ENCODE measurements at places on chromosomes 1 and 21.

DNA sequence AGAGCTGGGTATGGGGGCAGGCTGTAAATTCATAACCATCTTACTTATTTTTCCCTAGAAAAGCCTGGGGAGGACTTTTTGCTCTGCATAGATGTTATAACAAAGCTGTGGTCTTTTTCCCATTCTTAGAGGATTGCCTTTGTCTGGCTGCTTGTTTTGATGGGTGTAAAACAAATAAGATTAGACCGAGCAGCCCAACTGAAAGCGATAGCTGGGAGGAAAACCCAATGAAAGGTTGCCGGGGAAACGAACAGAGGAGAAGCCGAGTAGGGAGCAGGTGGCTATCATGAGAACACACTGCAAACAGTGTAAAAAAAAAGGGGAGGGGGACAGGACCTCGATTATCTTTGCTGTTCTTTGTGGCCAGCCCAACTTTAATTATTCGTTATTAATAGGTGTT, 1.9 kb downstream of the ELAVL4 start:
- DNase-seq: no peak

DNA sequence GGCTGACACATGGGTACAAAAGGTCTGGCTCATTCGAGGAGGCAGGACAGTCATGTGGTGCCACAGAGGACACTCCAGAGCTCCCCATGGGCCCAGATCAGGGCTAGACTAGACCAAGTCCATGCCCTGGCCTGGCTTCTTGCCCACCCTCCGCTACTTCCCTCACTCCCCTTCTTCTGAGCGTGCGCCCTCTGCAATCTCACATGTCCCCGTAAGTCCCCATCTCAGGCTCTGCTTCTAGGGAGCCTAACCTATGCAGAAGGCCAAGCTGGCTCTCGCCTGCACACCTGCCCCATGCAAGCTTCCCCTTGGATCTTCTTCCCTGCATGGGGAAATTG, 553.6 kb downstream of the PTPRU start:
- no peak for DNase-seq

DNA sequence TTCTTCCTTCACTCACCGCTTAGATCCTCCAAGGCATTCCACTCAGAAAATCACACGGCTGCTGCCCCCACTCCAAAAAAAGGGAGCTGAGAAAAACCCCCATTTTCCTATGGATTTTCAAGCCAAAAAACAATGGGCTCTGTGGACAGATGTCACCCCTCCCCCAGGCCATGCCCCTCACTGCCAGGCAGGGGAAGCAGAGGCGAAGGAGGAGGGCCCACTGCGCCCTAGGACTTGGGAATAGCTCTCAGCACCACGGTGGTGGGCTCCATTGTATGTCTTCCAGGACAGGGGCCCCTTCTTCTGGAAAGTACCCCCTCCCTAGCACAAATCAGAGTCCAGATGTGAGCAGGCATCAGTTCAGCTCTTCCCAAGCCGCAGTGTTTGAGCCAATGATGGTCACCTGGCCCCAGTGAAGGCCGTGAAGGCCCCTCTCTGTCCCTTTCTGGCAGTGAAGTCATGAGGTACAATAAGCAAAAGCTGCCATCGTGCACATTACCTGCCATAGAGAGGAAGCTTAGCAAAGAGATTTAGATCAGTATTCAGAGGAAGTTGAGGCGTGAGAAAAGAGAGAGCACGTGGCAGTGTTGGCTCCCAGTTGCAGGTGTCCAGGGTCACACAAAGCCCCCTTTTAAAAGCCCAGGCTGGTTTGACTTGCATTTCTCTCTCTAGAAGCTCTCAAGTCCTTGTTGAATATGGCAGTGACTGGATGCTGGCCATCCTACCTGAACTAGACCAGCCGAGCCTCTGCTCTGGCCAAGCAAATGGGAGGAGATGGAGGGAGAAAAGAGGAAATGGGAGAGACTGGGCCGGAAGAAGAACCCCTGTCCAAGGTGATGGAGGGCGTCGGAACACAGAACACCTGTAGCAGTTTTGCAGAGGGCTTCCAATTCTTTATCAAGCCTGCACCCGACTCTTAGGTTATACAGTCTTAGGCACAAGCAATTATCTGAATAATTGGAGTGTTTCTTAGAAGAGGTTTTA, 149.0 kb downstream of the TOMM20 start:
- no peak for DNase-seq

DNA sequence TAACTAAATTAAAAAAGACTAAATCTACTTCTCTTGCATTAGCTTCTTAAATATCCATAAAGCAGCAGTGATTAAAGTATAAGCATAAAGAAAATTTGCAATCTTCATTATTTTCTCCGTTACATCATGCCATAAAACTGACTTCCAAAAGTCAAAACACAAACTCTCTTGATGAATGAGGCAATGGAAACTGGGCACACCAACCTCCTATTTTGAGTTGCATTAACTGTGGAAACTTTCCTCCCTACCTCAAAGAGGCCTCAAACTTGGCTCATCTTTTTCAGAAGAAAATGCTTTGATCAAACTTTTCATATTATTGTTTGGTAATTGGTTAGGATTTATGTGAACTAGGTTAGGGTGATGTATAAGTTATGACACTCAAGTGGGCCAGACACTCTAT, 4.1 kb upstream of the BTG3 start:
- DNase-seq: no peak

DNA sequence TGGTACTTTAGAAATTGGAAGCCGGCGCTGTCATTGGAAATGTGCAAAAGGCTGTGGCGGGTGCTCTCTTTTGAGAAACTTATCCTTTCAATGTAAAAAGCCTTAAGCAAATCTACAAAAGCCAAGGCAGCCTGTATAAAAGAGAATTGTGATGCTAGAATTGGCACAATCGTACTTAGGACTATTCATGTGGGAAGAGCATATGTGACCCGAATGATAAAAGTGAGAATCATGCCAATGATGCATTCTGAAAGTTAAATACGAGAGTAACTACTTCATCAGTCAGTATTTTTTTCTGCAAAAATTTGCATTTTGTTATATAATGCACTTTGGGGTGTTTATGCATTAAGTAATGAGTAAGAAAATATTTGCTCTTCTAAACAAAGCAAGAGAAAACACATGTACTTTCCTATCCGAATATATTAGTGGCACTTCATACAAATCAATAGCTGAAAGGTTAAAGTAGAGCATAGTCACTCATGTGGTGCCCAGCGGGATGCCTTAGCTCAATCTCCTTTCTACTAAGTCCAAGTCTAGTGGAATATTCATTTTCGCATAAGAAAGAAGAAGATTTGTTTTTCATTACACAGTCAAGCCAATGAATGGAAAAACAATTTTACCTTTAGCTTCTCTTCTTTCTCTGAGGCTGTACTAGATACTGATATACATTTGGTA, 1256.6 kb upstream of the B3GALT2 start:
- DNase-seq: no peak

- DNase-seq: no peak
Measured at GRCh38 chr21:39016740-39017315, 166.4 kb downstream of the PSMG1 start.

GRCh38 chr1:1929639-1930545, 10.8 kb upstream of the TMEM52 start:
- DNase-seq: no peak

DNA sequence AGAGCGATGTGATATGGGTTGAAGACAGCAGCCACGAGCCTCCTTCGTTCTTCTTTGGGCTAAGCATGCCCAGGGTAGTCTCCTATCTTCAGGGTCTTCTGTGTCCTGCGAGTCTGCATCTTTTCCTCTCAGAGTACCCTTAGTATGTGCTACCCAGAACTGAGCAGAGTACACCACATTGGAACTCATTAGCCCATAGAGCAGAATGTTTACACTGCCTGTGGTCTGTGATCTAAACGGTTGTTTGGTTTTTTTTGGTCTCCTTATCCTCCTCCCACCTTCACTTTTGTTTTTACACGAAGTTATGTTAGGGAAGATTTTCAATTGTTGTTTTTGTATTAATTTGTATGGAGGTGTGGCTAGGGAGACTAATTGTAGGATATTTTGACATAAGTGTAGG, 126.4 kb downstream of the NEK7 start:
- no peak for DNase-seq

DNA sequence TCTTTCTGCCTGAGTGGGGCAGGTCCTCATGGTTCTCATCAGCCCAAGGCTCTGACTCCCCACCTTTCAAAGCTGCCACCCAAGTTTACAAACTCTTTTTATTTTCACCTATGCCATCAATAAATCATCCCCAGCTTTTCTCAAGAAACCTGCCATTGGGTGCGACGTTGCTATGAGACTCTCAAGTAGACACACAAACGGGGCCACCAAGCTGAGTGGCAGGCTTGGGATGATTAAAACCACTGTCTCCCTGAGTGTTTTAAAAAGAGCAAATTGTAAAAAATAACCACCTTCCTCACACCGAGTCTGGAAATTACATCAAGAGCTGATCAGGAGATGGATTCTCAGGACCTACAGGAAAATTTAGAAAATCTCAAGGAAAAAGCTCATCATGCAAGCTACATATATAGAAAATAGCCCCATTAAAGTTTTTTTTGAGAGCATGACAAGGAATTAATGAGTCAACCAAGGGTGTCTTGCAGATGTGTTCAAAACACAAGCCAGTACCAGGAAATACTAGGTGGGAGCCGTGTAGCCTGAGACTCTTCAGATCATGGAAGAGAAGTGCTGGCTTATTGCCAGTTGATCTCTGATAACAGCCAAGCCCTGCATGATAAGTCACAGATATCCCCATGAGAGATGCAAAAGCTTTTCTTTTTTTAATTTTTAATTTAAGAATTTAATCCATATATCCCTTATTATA, 158.4 kb upstream of the BACE2 start:
- no peak for DNase-seq

GRCh38 chr1:236159704-236160539, 17.6 kb downstream of the GPR137B start:
- DNase-seq: no peak

DNA sequence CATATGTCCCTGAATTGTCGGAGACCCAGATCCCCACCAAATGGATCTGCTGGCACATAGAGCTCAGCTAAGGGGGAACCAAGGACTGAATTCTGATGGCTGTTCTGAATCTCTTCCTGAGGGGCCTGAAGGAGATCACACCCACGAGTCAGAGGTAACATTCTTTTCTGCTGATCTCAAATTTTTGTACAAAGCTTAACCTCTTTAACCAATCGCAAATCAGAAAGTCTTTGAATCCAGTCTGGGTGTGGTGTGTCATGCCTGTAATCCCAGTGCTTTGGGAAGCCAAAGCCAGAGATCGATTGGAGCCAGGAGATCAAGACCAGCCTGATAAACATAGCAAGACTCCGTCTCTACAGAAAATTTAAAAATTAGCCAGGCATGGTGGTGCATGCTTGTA, 62.8 kb upstream of the PRRC2C start:
- DNase-seq: no peak

- DNase-seq: no peak
Measured at GRCh38 chr1:103273106-103273505, 164.8 kb upstream of the COL11A1 start.

DNA sequence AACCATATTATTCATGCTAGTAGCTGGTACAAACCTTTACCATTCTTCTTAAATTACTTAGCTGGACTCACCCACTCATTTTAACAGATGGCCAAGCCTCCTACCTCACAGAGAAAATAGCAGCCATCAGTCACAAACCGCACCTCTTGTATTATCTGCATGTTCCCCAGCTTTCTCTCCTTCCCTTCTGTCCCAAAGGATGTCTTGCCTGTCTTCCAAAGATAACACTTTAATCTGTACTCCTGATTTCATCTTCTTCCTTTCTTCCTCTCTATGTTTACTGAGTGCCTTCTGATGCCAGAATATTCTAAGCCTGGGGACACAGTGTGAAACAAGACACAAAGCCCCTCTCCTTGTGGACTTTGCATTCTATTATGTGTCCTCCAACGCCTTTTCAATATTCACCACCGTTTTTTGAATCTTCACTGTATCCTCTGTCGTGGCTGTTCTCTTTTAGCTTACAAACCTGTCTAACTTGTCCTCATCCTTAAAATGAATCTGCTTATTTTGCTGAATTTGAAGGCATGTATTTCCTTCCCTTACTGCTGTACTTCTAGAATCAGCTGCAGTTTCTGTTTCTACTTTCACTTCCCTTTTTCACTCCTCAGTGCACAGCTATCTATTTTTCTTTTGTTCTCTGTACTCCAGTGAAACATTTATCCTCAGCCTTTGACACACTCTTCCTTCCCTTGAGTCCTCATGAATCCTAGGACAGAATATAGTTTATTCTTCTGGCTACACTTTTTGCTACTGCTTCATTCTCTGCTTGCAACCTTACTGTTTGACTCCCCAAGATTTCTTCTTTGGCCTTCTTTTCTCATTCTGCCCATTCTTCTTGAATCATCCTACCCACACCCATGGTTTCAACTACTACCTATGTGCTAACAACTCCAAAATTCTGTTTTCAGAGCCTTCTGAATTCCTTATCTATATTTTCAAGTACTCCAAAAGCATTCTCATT, 216.9 kb upstream of the SAMSN1 start:
- DNase-seq: no peak

DNA sequence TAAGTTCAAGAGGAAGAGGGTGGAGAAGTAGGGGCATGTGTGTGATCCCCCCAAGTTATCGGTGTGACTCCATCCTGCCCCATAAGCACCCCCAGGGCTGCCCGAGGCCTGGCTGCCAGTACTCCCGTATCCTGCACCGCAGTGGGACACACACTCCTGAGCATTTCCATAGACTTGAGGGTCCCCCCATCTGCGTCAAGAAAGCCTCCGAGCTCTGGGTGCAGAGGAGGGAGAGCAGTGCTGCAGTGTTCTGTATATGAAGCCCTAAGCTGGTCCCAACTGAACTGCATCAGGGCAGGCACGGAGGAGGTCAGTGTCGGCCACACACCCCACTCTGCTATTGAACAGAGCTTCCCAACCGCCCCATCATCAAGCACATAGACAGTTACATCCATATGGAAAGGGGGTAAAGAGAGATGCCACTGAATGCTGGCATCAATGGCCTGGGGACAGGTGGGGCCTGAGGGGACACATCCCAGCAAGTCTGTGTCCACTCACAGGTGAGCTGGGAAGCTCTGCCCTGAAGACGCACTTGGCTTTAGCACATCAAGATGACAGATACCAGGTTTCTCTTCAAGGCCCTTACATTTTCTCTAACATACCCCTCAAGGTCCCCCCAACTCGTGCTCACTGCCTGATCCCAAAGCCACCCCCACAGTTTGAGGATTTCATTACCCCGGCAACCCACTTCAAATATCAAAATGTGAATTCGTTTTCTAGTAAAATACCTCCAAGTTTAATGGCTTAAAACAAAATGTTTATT, 64.3 kb downstream of the EVA1C start:
- no peak for DNase-seq

DNA sequence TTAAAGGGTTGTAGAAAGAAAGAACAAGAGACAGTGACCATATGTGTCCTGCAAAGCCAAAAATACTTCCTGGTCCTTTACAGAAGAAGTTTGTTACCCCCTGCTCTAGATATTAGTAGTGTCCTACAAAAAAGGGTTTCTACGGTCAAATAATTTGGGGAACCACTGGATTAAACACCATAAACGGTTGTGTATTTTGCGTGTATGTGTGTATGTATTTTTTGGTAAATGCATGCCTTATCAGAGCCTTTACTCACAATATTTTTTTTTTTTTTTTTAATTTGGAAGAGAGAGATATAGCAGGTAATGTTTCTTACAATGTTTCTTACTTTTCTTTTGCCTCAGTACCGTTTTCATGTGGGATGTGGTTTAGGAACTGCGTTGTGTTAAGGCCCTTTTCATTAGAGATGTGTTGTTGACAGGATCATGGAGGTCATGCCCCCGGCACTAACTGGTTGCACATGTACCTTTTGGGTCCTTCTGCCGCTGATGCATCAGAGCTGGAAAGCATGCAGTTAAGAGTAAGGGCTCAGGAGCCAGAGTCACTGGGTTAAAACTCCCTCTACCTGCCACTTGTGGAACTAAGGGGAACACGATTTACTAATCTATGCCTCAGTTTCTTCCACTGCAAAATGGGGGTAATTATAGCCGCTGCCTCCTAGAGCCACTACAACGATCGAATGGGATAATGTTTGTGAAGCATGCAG, 234.6 kb upstream of the KAZN start:
- DNase-seq: no peak

- no peak for DNase-seq
Measured at GRCh38 chr1:6509919-6510291, 18.4 kb upstream of the PLEKHG5 start.

Measured in cortex of kidney (tissue), 1 donor.